ENCODE measurements at places on chromosomes 12 and 14.

DNA sequence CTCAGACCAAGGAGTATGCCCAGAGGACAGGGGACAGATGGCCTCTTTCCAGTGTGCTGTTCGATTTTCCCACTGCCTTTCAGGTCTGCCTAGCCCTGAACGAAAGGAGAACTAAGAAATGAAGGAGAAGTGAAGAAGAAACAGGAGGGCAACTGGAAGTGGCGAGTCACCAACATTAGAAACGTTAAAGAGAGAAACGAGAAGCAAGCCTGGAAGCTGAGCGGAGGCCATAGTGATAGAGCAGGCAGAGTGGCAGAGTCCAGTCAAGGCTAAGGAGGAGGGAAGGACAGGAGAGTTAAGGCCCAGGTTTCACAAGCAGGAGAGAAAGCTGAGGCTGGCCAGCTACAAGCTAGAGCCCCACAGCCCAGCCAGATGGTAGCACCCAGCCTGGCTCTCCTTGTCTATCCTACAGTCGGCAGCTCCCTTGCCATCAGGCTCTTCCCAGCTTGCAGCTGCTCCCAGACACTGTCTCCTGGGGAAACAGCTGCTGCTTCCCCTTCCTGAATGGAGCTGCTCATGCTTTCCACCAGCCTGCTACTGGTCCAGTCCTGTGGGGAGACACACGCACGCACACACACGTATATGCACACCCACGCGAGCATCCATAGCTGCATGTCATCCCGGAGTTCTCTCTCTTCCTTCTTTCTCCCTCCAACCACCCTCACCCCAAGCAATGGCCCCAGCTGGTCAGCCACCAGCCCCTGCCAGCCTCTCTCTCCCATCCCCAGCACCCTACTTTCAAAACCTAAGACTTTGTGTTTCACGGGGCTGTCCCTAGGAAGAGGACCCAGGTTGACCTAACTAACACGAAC, 139.7 kb upstream of the CCND2 start:
- DNase-seq: no peak

GRCh38 chr14:106235356-106236159, 709.2 kb downstream of the TMEM121 start:
- no peak for DNase-seq

- DNase-seq: no peak
Measured at GRCh38 chr12:67804168-67804567, 155.6 kb downstream of the DYRK2 start.

- peak; percentile 93 for DNase-seq
Measured at GRCh38 chr12:68932961-68933893, at the start of gene CPM. Gene CPM (minus strand): TSS chr12:68933171. CDS start chr12:68932837, 334 bp downstream.

DNA sequence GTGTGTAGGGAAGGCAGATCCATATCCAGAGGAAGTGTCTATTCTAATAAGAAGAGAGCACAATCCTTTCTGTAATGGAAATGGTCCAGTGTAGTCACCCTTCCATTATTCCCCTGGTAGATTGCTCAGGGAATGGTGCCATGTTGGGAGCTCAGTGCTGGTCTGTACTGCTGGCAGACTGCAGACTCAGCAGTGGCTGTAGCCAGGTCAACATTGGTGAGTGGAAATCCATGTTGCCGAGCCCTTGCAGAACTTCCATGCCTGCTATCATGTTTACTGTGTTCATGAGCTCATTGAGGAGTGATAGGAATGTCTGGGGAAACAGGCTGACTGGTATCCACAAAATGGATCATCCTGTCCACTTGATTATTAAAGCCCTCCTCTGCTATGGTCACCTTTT, 128.7 kb downstream of the MIPOL1 start:
- no peak for DNase-seq

- peak; percentile 3 for DNase-seq
Measured at GRCh38 chr12:52122904-52123303, 43.4 kb downstream of the SMIM41 start.

DNA sequence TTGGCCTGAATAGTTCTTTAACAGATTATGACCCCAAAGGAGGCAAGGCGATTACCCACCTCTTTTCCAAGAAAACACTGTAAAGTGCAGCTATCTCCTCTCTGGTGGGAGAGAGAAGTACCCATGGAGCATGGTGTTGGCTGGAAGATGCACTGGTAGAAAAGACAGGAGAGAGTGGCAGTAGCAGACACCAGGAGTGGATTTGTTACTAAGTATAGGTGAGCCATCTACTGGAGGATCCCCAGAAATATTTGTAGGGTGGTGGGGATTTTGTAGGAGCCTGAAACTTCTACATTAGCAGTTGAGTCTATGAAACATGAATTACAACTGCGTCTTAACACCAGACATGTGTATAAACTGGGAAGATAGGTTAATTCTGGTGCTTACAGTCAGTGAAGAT, 148.0 kb downstream of the SLC38A4 start:
- no peak for DNase-seq

GRCh38 chr14:56005191-56006053, 112.8 kb upstream of the PELI2 start:
- peak; percentile 67 for DNase-seq

GRCh38 chr12:57171668-57172067, 24.2 kb upstream of the LRP1-AS start:
- peak; percentile 82 for DNase-seq

- peak; percentile 54 for DNase-seq
Measured at GRCh38 chr14:95876761-95877538, at the start of gene TUNAR. Gene TUNAR (plus strand): TSS chr14:95876832.

DNA sequence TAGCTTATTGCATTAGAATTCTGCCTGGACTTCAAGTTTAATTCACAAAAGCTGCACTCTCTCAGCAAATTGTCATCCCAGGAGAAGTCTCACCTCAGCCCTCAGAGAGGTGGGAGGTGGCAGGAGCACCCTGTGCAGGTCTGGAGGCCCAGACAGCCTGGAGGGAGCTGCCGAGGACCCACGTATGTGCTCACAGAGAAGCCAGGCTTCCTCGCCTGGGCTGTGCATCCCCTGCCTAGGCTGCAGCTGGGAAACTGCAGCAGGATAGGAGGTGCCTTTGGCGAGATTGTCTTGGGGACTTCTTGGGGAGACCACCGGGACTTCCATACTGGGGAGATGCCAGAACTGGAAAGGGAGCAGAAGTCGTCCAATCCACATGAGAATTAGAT, 8.8 kb downstream of the CPNE6 start:
- DNase-seq: no peak

DNA sequence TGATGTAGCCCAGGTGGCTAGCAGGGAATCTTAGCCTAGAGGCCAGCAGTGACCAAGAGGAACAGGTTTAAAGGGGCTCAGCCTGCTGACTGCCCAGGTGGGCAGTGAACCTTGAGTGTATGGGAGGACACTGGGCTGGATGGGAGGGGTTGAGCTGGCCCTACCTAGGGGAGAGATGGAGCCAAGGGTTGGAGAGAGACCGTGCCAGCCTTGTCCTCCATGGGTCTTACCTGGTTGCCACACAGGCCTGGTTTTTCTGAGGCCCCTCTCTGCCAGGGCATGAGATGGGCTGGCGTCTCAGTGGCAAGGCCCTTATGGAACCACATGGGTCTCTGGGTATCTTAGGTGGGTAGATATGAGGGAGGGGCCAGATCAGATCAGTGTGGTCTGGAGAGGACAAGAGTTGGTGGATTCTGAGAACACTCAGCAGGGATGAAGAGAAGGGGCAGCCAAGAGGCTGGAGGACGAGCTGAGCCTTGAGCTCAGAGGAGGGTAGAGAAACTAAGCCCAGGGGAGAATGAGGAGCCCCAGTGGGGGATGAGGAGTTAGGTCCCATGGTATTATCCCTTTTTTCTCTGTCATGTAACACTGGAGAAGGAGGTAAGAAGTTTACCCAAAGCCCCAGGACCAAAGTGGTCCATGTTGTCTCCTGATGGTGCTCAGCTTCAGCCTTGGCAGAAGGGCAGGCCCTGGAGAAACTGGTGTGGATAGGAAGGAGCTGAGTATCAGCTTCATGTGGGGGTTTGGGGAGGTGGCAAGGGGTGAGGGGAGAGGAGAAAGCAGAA, 3.7 kb downstream of the GZMB start:
- no peak for DNase-seq

DNA sequence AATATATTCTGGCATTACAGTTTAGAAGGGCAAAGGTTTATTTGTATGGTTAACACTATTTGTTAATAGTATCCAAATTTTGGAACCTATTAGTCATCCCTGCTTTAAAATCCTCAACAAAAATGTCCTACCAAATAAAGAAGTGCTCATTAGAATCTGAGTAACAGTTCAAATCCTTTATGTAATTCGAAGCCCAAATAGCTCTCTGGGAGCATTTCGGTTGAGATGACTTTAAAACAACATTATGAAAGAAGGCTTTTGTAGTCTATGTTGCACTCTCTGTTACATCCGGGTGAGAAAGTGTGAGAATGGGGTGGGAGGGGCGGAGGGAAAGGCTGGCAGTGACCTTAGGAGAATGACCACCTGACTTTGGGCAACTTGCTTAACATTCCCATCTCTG, 59.7 kb downstream of the SLC38A1 start:
- peak; percentile 15 for DNase-seq

- no peak for DNase-seq
Measured at GRCh38 chr14:99055816-99056215, 216.2 kb downstream of the BCL11B start.

GRCh38 chr12:2691006-2691344, 103.8 kb upstream of the FKBP4 start:
- DNase-seq: no peak

- DNase-seq: no peak
Measured at GRCh38 chr14:99891900-99892299, 98.7 kb downstream of the EML1 start.

DNA sequence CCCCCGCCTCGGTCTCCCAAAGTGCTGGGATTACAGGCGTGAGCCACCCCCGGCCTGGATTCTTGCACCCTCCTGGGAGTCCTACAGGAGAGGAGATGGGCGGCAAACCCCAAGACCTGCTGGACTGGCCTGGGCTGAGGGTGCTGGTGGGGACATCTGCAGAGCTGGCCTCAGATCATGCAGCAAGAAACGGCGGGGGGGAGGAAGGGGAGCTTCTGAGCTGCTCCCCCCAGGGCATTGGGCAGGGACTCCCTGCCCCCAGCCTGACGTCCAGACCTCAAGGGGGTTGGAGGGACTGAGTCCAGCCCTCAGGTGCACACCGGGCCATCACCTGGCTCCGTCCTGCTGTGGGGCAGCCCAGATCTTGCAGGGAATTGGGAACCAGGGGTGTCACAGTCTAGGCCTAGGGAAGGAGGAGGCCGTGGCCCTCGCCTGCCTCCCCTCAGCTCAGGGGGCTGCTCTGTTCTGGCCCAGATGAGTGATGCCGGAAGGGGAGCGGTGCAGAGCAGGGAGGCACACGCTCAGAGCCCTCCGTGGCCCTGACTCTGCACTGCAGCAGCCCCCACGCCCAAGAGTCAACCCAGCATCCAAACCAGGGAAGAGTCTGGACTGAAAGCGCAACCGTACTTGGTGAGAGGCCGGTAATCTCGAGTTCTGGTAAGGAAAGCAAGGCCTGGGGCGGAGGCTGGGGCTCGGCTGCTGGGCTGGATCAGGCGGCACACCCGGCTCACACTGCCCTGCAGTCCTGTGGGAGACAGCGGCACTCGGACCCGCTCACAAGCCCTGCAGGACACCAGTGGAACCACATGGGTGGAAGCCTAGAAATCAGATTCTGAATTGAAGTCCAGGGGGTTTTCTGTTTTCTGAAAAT, 8.9 kb upstream of the AMN start:
- no peak for DNase-seq

- DNase-seq: no peak
Measured at GRCh38 chr12:118185602-118186397, 49.9 kb downstream of the PEBP1 start.

- peak; percentile 41 for DNase-seq
Measured at GRCh38 chr12:85920324-85920947, 46.3 kb downstream of the NTS start.

GRCh38 chr12:103241184-103241583, 254.6 kb downstream of the C12orf42 start:
- DNase-seq: no peak

GRCh38 chr12:74071182-74071581, 466.5 kb upstream of the ATXN7L3B start:
- no peak for DNase-seq

- DNase-seq: peak; percentile 85
Measured at GRCh38 chr12:53508534-53509170, 1.4 kb upstream of the NPFF start.

DNA sequence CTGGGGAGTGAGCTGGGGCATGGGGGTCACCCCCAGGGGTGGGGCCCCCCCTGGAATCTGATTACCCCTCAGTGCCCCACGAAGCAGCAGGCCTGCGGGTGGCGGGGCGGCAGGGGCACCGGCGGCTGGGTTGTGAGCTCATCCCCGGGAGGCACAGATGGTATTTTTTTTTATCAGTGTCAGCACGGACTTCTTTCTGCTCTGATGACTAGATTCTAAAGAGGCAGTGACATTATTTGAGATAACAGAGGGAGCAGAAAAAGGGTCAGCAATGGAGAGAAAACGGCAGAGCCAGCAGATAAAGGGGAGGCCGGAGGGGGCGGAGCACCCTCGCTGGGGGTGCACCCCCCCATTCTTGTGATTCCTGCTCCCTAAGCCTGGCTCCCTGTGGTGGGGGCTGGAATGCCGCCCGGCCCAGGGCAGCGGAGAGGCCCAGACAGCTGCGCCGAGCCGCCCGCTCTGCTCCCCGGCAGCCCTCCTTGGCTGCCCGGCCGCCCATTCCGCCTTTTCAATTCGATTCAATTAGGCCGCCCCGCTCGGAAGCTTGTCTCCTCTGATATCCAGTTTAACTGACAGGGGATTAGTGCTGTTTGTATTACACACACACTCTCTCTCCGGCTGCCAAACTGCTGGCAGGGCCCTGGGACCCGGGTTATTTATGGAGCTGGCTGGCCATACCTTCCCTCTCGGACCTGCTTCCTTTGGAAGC, 32.9 kb downstream of the MVK start:
- DNase-seq: peak; percentile 39

GRCh38 chr12:100913872-100914592, 119.5 kb downstream of the ANO4 start:
- peak; percentile 41 for DNase-seq

DNA sequence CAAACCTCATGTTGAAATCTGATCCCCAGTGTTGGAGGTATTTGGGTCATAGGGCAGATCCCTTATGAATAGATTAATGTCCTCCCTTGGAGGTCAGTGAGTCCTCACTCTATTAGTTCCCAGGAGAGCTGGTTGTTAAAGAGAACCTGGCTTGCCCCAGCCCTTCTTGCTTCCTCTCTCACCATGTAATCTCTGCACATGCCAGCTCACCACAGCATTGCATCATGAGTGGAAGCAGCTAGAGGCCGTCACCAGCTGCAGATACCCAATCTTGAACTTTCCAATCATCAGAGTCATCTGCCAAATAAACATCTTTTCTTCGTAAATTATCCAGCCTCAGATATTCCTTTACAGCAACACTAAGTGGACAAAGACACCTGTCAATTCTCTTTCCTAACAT, 161.8 kb upstream of the IGF1 start:
- DNase-seq: no peak

GRCh38 chr14:68682166-68683103, 110.4 kb downstream of the ZFP36L1 start:
- DNase-seq: peak; percentile 84

- no peak for DNase-seq
Measured at GRCh38 chr14:103523575-103523954, 935 bp upstream of the CKB start.

- no peak for DNase-seq
Measured at GRCh38 chr12:976644-977043, 14.4 kb upstream of the ERC1 start.
